ENCODE measurements at places on chromosomes 4 and X.

DNA sequence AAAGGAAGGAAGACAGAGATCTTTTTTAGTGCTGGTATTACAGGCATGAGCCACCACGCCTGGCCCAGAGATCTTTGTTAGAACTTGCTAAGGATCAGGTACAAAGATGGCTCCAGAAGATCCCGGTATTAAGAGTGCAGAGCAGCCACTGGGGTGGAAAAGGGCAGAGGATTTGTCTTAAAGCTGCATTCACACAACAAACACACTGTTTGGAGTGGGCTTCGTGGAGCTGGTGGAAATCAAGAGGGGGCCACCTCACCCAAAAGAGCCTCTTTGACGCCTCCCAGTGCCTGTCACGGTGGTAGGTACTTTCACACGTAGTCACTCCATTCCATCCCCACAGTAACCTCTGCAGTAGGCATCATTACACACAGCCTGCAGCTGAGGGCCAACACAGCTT lies 13.3 kb downstream of the HELT start:
- DNase-seq = no peak

DNA sequence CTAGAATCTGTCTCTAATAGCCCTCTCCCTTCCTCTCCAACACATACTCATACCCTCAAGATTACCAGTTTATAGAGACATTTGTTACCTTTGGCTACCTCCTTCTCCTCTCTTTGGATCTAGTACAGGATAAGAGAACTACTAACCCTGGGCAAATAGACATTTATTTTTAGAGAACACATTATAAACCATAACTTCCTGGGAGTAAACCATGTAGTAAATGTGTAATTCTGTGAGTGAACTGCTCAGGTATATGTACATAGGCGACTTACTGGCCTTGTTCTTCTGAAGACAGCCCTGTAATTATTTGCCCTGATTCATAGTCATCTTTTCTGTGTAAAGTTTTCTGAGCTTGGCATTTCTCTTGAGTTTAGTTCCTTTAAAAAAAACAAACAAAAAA lies 94.2 kb downstream of the KDM6A start:
- DNase-seq = no peak

- peak; percentile 82 for DNase-seq
Observed at GRCh38 chr4:39976141-39976944, 1.4 kb downstream of the PDS5A start.

- no peak for DNase-seq
Observed at GRCh38 chrX:13470685-13470977, 98.8 kb upstream of the EGFL6 start.

GRCh38 chrX:9166584-9166944 lies 132.6 kb upstream of the FAM9B start:
- no peak for DNase-seq

DNA sequence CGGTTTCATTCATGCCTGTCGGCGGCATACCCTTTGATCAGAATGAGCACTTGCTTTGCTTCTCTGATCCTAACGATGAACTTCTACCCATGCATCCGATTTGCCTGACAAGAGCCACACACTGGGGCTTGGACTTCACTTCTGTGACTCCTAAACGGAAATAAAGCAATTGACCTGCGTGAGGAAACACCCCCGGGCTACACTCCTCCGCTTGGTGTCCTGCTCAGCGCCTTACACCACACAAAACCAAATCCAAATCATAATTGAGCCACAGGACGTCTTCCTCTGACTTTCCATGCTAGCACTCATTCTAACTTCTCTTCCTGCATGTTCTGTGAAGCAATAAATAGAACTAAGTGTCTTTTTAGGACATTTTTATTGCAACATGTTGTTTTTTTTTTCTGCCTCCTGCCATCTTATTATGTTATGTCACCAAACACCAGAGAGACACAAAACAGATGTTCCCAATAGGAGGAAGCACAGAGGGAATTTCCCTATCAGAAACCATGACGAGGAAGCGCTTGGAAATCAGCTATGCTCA lies 110.8 kb upstream of the FAM9B start:
- DNase-seq = no peak

- no peak for DNase-seq
Observed at GRCh38 chr4:107006218-107006617, 29.9 kb downstream of the DKK2 start.

DNA sequence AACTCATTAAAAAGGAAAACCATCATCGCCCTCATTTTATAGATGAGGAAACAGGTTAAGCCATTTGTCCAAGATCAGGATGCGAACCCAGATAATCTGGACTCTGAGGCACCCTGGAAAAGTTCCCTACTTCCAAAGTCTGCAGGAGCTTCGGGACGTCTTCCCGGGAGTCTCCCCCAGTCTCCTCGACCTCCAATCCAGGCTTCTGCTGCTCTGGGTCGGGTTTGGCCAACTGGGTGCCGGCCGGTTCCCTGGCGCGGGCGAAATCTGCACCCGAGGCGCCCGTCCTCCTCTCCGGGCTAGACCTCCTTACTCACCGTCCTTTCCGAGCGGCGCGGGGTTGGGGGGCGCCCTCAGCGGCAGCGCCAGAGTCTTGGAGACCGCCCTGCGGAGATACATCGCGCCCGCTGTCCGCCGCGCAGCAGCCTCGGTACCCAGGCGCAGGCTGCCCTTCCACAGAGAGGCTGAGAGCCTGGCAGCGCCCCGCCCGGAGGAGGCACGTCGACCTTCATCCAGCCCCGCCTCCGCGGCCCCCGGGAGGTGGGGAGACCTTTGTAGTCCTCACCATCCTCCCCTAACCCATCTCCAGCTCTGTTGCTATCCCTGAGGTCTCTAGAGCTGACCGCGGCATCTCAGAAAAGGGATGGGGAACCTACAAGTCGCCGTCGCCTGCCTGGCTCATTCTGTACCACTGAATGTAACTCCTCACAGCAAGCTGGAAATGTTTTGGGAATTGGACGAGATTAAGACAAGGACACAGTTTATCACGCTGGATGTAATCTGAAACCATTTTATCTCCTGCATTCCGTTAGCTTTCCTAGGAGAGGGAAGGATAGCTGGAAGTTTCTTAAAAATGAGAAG lies at the start of gene MGARP:
Gene MGARP, minus strand, starts transcription at position 466 of the 861 bp plus-strand sequence. Its CDS starts 67 bp downstream, at position 399.
- no peak for DNase-seq

DNA sequence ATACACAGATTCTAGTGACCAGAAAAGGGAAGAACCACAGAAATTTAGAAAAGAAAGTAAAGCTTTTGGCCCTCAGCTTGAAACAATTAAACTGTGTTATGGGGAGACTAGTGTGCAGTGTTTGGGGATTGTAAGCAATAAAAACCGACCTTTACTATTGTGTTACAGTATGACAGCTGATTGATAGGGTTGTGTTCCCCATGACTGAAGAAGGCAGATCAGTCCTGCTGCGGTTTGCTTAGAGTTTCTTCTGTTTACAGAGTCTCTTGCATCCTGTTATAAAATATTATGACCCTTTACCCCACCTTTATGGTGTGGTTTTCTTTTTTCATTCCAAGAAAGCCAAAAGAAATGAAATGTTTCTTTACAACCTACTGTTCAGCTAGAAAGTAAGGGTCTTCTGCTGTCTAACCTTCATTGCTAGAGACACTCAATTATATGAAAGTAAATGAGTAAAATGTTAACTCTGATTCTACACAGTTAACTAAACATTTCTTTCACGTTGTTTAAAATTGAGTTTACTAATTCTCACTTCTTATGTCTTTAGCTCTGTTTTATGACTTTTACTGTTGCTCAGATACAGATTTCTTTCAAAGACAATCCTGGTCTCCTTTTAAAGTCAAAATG lies 18.1 kb downstream of the CHIC1 start:
- DNase-seq = no peak

DNA sequence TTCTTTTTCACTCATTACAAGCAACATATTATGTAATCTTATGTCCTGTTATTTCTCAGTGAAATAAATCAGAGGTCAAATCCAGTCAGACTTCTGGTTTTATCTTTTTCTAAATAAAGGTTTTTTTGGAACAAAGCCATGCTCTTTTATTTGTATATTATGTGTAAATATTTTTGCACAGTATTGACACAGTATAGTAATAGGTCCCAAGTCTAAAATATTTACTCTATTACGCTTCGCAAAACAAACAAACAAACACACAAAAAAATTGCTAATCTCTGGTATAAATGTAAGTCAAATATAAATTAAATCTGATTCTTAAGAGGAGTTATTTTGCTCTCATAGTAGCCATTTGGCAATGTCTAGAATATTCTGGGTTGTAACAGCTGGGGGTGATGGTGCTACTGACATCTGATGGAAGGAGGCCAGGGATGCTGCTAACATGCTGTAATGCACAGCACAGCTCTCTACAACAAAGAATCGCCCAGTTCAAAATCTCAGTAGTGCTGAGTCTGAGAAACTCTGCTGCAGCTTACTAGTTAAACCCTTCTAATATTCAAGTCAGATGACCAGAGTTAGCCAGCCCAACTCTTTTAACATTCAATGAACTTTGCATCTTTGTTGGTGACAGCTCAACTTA lies 602.1 kb downstream of the RAB28 start:
- DNase-seq = no peak

DNA sequence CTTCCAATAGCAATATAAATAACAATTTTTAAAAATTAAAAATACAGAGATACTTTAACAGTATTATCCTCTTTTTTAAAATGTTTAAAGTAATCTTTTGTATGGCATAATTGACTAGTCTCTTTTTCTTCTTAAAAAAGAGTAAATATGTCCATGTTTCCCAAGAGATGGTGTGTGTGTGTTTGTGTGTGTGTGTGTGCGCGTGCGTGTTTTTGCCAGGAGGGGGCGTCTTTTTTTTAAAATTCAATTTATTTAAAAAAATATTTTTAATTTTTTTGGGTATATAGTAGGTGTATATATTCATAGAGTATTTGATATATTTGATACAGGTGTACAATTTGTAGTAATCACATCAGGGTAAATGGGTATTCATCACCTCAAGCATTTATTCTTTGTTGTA lies 1073.7 kb downstream of the PCDH7 start:
- DNase-seq = no peak

DNA sequence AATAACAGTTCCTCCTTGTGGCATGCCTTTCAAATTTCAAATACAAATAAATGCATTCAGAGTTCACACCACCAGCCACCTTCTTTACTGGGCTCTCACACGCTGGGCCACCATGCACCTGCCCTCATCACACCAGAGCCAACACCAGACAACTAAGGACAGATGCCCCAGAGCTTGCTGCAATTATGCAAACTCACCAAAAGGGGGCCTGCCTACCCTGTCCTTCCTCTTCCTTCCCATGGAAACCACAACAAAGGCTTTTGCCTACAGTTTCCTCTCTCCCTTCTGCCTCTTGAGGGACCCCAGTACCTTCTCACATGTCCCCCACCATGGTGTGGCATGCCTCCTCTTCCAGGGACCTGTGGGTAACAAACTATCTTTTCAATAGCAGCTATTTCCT lies 1333.9 kb upstream of the TENM3 start:
- no peak for DNase-seq

DNA sequence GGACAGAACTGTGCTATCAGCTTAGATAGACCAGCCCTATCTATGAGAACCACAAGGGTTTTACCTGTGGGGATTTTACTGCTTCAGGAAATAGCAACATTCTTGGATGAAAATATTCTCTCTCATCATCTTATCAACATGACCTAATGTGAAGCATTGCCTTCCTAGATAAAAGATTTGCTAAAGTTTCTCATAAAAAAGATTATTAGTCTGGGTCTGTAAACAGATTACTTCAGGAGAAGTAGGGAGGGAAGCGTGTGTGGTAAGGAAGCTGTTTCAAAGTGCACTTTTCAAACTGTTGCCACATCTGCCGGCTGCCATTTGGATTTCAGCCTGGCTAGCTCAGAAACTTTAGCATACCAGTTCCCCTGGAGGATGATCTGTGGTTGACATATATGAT lies at the start of gene NOX1:
Gene NOX1, minus strand, starts transcription at position 35 of the 400 bp plus-strand sequence. CDS start 220 bp downstream, outside the sequence.
- peak; percentile 30 for DNase-seq

DNA sequence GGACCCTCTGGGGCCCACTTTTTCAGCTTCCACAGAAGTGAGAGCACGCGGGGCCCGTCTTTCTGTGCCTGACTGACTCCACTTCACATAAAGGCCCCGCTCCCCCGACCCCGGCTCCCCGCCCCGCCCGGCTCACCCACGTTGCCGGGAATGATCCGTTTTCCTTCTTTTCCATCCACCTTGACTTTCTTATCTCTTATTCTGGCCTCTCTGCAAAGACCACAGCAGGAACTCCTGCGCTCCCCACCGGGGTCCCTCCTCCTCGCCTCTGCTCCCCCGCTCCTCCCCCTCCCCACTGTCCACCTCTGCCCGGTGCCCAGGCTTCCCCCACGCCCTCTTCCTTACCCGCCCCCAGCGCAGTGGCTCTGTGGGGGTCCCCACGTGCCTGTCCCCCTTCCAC lies 54.2 kb upstream of the CLDN24 start:
- no peak for DNase-seq

- DNase-seq = no peak
Observed at GRCh38 chrX:39718981-39719380, 378.8 kb downstream of the BCOR start.

DNA sequence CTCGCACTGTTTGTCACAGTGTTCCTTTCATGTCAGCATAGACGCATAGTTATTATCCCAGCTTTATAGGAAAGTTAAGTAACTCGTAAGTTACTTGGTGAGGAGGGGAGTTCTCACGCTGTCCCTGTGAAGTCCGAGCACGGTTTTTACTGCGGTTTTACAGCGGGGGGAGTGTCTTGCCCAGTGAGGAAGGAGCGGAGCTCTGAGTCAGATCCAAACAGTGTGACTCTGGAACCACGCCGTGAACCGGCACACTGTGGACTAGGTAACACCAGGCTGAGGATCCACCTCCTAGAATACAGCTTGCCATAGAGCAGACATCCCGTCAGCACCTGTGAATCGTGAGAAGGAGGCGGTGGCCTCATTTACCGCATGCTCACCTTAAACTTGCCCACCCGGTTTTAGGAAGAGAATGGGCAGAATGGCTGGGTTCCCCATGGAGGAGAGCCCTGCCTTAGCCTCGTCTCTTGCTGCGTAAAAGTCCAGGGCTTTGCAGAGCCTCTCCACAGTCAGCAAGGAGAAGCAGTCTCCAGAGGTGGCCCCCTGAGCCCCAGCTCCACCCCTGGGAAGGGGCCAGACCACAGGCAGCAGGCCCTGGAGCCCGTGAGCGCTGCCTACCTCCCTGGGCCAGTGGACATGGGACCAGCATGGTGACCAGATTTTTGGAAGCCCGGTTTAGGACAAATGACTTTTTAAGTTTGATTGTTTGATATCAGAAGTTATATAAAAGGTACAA lies 40.2 kb upstream of the HGFAC start:
- no peak for DNase-seq

- DNase-seq = no peak
Observed at GRCh38 chr4:105186701-105187161, 40.1 kb downstream of the TET2 start.

- DNase-seq = no peak
Observed at GRCh38 chr4:107757283-107757682, 37.2 kb upstream of the PAPSS1 start.

GRCh38 chr4:30757357-30757756 lies 37.2 kb downstream of the PCDH7 start:
- no peak for DNase-seq

DNA sequence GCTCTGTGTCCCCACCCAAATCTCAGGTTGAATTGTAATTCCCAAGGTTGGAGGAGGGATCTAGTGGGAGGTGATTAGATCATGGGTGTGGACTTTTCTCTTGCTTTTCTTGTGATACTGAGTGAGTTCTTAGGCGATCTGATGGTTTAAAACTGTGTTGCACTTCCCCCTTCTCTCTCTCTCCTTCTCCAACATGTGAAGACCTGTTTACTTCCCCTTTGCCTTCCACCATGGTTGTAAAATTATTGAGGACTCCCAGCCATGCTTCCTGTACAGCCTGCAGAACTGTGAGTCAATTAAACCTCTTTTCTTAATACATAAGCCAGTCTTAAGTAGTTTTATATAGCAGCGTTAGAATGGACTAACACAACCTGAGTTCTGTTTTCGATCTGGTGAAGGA lies 738.2 kb downstream of the ARAP2 start:
- no peak for DNase-seq

GRCh38 chrX:12947545-12948235 lies 27.2 kb upstream of the TMSB4X start:
- DNase-seq = no peak

Data from HuH-7 (cell line).